ENCODE measurements at places on chromosomes 3 and 15. TPM values are rescaled to one million over a fixed set of nuclear protein-coding genes. Genes with fewer than 3 reads are reported as not detected.
A peak's percentile ranks its signal among the peaks of the same experiment; 100 is the strongest.

The GPR15 gene
- not detected for total RNA-seq

The RBMS3 gene
- total RNA-seq: 11.1 TPM

The LEKR1 gene
- total RNA-seq: 0.67 TPM

The GOLGA8R gene
- total RNA-seq: 0.34 TPM

The SLC38A3 gene
- total RNA-seq: not detected

The RETNLB gene
- not detected for total RNA-seq

The MPI gene
- total RNA-seq: 40.1 TPM

The SLC6A1 gene
- not detected for total RNA-seq

The NBEAL2 gene
- 46.9 TPM for total RNA-seq

DNA sequence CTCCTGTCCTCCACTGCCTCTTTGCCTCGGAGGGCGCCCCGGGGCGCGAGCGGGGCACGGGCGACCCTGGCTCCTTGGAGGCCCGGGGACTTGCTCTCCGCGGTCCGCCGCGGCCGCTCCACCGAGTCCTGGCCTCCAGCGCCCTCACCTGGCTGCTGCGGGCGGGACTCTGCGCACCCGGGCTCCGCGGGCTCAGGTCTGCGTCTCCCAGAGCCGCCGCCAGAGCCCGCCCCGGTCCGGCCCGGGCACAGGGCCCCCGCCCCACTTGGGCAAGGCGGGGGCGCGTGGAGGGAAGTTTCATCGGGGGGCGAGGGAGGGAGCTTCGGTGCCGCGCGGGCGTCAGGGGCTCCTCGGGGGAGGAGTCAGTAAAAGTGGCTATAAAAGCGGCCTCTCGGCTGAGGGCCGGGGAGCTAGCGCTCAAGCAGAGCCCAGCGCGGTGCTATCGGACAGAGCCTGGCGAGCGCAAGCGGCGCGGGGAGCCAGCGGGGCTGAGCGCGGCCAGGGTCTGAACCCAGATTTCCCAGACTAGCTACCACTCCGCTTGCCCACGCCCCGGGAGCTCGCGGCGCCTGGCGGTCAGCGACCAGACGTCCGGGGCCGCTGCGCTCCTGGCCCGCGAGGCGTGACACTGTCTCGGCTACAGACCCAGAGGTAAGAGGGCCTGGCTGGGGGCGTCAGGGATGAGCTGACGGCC lies at the start of gene CEMIP:
Gene CEMIP (plus strand): TSS at position 407 of the 694 bp plus-strand sequence. CDS start 94,510 bp downstream, outside the sequence.
- no peak for DNase-seq

DNA sequence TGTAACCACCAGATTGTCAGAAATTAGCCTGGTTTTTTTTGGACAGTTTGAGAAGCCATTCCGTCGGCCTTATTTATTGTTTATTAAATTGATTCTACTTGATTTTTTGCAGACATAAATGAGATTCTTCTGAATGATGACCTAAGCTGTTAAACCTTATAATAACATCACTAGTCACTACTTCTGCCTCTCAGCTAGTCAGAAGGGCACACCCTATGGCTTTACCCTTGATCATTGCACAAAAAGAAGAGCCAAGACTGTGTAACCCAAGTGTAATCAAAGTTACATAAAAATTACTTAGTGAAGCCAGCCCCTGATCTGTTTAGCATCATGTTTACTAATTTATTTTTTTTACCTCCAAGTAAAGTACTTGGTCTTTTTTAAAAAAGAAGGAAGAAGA lies 64.3 kb downstream of the CHL1 start:
- DNase-seq: no peak

GRCh38 chr15:74788683-74789151 lies 6.8 kb downstream of the CSK start:
- no peak for DNase-seq

DNA sequence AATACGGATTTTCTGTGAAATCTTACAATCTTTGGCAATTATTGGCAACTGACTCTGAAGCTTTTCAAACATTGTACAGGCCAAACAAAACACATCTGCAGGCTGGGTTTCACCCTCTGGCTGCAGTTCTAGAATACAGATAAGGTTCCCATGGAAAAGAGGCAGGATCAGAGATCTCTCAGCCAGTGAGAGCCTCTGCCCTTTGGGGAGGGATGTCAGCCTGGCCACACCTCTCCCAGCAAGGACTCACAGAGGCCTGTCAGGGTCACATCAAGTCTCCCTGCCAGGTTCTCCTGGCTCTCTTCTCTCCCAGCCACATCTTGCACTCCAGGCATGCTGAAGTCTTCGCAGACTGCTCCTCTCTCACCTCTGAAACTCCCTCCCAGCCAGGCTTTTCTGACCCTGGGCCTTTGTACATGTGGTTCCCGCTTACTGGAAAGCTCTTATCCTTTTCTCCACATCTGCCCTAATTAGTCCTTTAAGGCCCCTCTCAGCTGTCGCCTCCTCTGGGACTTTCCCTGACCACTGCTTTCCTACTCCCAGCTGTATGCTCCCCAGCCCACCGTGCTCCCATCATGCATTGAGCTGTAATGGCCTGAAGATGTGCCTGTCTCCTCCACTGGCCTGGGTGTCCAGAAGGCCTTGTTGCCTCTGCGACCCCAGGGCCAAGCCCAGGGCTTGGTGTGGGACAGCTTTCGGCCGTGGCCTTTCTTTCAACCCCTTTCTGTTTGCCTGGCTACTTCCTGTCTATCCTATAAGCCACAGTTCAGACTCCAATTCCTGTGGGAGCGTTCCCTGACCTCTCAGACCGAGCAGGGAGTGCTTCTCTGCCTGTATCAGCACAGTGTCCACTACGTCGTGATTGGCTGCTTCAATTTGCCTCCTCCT lies 4.3 kb downstream of the RBP1 start:
- no peak for DNase-seq

DNA sequence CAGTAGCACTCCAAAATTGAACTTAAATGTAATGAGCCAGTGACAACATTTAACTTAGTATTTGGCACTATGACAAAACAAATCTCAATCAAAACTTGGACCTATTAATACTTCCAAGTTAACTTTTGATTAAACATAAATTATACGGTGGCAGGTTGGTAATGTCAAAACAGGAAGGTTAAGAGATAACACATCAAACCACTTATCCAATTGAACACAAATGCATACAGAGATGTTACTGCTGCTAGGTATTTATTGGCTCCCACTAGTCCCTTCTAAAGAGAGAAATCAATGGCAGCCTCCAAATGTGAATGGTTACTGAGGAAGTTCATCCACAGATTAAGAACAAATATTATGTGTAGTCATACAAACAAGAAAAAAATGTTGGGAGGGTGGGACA lies 1.8 kb downstream of the GSK3B start:
- DNase-seq: no peak

GRCh38 chr15:87713475-87713879 lies 543.1 kb downstream of the NTRK3 start:
- no peak for DNase-seq

DNA sequence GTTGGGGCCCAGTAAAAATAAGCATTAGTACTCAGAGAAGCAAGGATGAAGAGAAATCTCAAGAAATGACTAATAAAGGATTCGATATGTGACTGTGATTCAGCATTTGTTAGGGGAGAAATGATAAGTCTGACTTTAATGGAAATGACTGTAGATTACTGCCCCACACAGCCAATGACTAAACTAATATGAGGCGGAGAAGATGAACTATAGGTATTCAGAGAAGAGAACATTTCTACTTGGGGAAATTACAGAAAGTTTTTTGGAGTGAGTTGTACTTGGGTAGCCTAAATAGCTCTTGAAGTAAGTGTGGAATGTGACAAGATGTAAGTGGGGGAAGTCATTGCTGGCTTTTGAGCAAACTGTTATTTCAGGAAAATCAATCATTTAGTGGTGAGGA lies 380.0 kb downstream of the PDCD6IP start:
- DNase-seq: no peak

GRCh38 chr3:48012659-48013058 lies 3.6 kb downstream of the MAP4 start:
- DNase-seq: no peak

DNA sequence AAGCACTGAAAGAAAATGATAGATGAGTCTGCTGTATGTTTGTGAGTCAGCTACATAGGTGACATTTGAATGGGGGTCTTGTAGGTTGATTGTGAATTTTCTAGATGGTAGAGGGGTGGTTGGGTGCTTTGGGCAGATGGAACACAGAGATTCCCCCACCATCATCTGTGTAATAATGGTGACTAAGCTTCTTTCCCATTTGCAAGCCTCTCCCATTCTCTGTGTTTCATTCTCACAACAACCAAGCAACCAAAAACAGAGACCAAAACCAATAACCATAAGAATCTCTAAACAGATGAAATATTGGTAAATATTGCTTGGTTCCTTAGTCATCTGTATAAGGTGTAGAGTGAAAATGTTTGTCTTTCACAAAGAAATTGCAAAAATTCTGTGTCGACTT lies 17.8 kb upstream of the UTS2B start:
- DNase-seq: no peak

- no peak for DNase-seq
Observed at GRCh38 chr15:72147418-72147817, 29.2 kb downstream of the SENP8 start.

DNA sequence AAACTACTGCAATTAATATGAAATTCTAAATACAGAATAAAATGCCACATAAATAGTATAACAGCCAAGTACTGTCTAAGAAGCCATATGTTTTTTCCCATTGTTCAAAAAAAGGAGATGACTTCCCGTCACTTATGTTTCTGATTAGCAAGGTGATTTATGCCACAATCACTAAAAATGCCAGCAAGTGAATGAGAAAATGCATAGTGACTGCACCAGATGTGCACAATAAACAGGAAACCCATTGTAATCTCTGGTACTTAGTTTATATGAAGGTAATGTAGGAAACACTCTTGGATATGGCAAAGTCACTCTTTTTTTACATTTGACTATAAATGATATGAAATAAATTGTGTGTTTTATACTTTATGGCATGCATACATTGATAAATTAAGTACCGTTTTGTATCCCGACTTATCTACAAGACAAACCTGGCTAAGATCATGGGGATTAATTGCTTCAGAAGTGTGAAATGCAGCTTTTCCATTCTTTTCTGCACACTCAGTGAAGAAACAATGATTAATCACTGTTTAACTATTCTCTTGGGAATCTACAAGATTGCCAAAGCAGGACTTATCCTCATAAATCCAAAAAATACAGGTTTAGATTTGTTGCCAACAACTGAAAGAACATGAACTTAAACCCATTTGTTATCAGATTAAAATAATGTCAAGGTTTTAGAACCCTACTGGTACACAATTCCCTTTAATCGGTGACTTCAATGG lies 164.5 kb downstream of the TBC1D5 start:
- DNase-seq: peak; percentile 63

DNA sequence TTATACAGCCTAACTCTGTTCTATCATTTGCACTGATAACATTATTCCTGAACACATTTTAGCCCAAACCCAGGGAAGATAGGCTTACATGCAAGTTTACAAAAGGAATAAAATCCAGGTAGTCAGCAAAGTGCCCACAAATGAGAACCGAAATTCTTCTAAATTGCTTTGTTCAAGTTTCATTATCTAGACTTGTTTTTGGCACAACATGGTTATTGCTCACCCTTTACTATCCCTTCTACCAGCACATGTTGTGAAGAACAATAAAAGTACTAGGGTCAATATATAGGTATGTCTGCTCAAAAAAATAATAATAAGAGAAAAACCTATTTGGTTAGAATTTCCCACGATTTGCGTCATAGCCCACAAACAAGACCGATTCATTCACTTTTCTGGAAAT lies 430.5 kb downstream of the FGF12 start:
- DNase-seq: no peak

GRCh38 chr3:183526838-183527427 lies 28.6 kb downstream of the KLHL6 start:
- no peak for DNase-seq

DNA sequence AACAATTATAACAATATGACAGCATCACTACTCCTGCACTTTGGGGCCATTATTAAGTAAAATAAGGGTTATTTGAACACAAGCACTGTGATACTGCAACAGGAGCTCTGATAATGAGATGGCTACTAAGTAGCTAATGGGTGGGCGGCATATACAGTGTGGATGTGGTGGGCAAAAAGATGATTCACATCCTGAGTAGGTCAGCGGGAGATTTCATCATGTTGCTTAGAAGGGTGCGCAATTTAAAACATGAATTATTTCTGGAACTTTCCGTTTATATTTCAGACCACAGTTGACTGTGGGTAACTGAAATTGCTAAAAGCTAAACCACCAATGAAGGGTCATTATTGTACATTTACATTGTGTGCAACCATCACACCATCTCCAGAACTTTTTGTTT lies 42.3 kb downstream of the FBXO22 start:
- DNase-seq: no peak

DNA sequence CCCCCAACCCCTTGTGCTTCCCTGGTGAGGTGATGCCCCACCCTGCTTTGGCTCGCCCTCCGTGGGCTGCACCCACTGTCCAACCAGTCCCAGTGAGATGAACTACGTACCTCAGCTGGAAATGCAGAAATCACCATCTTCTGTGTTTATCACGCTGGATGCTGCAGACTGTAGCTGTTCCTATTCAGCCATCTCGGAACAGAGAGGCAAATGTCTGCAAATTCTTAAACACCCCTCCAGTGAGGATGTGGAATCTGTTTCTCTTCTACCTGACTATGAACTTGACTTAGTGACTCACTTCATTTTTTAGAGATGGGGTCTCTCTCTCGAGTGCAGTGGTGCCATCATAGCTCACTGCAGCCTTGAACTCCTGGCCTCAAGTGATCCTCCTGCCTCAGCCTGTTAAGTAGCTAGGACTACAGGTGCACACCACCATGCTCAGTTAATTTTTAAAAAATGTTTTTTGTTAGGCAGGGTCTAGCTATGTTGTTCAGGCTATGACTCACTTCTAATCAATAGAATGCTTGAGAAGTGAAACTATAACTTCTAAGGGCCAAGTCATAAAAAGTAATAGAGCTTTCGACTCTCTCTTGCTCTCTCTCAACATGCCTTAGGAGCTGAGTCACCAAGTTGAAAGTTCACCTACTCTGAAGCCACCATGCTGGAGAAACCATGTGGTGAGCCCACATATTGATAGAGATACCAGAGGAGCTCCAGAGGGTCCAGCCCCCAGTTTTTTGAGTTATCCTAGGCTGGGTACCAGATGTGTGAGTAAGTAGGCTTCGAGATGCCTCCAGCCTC lies 11.5 kb upstream of the PARP14 start:
- peak; percentile 70 for DNase-seq

- DNase-seq: no peak
Observed at GRCh38 chr3:30962084-30962483, 67.6 kb upstream of the GADL1 start.

GRCh38 chr3:71497971-71498444 lies 85.5 kb downstream of the FOXP1 start:
- DNase-seq: no peak

DNA sequence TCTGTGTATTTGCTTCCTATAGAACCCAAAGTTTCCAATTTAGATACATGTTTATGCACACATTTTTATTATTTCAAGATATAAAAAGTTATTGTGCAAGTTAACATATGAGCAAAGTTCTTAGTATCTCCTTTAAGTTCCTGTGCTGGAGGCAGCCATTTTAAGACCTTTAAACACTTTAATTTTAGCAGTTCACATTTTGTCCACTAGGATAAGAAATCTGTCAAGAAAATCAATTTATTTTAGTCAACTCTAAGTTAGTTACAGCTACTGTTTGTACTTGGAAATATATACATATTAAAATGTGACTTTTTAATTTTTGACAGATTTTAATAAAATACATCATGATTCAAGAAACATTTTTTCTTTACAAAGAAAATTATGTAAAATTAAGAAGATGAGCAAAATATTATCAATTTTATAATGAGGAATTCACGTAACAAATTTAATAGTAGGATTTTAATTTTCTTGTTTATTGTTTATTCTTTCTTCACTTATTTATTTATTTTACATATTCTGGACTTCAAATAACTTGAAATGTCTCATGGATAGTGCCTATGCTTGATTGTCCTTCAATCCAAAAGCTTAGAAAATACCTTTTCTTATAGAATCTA lies 402.6 kb upstream of the GBE1 start:
- no peak for DNase-seq
